ENCODE measurements at places on chromosomes 6 and 20.

DNA sequence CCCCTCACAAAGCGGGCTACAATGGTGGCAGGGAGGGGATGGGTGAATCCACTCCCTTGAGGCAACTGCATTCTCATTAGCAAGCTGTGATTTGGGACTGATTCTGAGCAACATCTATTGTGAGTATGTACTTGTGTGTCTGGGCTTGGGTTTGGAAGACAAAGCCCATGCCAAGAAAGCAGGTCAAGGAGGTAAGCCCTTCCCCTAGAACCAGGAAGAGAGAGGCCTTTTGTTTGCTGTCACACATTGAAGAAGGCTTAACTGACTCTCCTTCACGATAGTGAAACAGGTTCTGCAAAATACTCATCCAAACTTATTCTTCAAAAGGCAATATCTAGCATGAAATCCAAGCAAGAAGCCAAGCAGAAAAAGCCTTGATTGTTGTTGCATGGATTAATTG lies 403.1 kb upstream of the ID4 start:
- DNase-seq, result no peak

DNA sequence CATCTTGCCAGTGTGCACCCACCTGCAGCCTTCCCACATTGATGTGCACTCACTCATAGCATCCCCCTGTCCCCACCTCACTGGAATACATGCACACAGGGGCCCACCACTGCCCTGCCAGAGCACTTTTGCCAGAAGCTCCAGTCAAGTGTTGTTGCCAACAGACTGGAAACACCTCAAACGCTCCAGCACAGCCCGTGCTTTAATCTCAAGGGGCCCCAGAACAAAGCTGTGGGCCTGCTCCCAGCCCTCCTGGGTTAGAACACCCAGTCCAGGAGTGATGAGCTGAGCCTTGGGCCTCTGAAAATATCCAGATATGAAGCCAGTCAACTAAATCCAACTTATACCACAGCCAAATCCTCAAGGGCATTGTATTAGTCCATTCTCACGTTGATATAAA lies 77.1 kb downstream of the CYP39A1 start:
- no peak for DNase-seq

DNA sequence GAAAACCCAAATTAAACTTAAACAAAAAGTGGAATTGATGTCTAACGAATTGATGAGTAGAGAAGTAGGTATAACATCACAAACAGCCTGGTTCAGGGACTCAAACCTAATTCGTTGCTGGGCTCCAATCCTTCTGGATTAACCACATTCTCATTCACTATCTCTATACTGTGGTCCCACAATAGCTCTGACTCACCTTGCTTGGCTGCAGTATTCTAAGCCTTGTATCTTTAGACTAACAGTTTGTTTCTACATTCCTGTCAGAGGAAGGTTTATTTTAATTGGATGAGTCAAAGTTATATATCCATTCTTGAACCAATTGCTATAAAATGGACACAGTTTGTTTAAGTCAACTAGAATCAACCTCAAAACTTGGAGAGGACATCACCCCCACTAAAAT lies 530.5 kb upstream of the PTCHD4 start:
- DNase-seq, result no peak

GRCh38 chr20:53658973-53659372 lies 65.3 kb upstream of the ZNF217 start:
- DNase-seq, result no peak
